Activated CD8-positive, alpha-beta memory T cell treated with anti-CD3 and anti-CD28 coated beads for 1 hour (primary cell): ENCODE measurements at places on chromosomes 16 and 17.

GRCh38 chr17:61474235-61474927 is 22.2 kb downstream of the TBX4 start:
- DNase-seq: no peak

- DNase-seq: no peak
These were observed 6.7 kb upstream of the KSR1 start for GRCh38 chr17:27449541-27449940.

GRCh38 chr17:63440127-63440769 is 5.9 kb downstream of the CYB561 start:
- no peak for DNase-seq

GRCh38 chr16:24896439-24896838 is 50.7 kb downstream of the SLC5A11 start:
- no peak for DNase-seq

- no peak for DNase-seq
These were observed 85.0 kb downstream of the NOG start for GRCh38 chr17:56678249-56679114.

GRCh38 chr16:600781-601180 is 10.9 kb downstream of the RAB40C start:
- no peak for DNase-seq

DNA sequence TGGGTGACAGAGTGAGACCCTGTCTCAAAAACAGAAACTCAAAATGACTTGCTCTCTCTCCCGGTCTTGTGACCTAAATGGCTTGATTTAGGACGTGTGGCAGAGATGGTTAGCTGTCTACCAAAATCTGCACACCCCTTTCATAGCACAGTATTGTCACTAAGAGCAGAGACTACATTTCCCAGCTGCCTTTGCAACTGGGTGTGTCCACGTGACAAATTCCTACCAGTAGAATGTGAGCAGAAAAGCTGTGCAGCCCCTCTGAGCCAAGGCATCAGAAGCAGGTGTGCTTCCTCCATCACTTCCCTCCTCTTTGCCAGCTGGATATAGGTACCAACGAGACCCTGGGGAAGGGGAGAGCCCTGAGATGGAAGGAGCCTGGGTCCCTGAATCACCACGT is 25.5 kb downstream of the GPR142 start:
- DNase-seq: no peak

DNA sequence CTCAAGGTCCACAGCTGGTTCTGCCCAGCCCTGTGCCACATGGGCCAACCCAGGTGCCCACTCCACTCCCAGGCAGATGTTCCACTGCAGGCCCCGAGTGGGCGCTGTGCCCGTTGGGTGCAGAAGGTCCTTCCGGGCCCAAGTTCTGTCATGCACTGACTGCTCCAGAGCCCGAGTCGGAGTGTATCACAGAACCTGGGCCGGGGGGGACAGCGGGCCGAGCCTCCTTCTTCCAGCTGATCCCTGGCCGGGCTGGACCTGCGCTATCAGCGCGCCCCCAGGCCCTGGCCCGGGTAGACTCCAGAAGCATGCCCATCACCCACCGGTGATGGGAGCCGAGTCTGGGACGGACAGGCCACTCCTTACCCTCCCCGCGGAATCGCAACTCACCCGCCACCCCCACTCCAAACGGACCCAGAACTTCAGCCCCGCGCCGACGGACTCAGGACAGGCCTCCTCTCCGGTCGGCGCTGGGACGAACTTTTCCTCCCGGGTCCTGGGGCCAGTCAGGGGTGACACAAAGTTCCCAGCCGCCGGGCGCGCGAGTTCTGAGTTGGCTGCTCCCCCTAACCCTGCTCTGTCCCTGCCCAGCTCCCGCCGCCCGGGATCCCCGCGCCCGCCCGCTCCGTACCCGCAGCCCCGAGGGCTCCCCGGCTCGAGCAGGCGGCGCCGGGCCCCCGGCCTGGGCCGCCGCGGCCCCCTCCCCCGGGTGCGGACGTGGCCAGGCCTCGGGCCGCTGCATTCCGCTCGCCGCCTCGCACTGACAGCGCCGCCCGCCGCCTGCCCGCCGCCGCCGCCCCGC is at the start of gene COPZ2:
Gene COPZ2, minus strand, starts transcription at position 762 of the 802 bp plus-strand sequence. Its CDS starts 20 bp downstream, at position 742.
- DNase-seq: peak; percentile 34

GRCh38 chr17:33121272-33121671 is 129.6 kb downstream of the SPACA3 start:
- DNase-seq: no peak

- DNase-seq: no peak
These were observed 64.1 kb downstream of the PIPOX start for GRCh38 chr17:29107084-29107483.

DNA sequence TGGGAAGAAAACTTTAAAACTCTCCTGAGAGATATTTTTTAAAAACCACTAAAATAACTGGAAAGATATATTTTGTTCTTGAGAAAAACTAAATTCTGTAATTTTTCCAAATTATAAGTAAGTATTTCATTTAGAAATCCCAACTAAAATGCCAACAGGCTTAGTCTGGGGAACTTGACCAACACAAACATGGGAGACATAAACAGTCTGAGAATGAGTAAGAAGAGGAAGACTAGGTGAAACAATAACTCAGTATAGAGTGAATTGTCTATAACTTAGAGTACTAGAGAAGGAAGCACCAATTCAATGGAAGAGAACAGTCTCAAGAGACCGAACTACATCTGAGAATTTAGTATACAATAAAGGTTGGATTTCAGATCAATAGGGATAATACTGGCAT is 2.9 kb downstream of the CMTM1 start:
- DNase-seq: no peak
